ENCODE measurements at places on chromosomes 1 and 21.

GRCh38 chr1:33930346-33931110 is 66.6 kb downstream of the HMGB4 start:
- DNase-seq = no peak

GRCh38 chr1:107877745-107878144 is 87.2 kb downstream of the VAV3 start:
- no peak for DNase-seq

DNA sequence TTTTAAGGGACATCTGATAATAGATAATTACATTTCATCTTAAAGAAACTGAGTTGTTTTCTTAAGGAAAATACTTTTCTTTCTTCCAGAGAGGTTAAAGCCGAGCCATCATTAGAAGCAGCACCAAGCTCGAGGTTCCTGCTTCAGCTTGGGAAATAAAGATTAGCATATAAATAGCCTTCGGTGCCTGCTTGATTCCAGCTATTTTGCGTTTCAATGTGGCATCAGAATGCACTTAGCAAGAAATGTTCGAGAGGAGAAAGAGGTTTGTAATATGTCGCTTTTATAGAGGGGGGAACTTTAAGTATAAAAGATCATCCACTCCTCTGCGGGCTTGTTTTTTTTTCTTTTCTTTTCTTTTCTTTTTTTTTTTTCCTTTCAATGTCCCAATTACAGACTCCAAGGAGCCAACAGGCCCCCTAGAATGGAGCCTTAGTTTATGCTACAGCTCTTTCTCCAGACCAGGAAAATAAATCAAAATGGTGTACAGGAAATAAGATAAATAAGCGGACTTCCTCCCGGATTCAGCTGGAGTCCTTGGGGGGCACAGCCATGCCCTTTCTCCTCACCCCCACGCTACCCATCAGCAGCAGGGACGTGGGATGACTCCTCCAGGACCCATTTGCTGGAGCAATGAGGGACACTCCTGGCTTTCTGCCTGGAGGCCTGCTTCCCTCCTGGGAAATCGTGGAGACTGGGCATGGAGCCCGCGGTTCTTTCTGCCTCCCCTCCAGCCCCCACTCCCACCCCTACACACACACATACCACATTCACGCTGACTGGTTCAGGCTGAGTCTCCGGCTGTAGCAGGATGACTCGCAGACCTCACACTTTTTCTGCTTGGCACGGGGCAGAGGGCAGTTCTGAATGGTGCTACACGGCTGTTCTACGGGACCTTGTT is 131.6 kb downstream of the RRAGC start:
- peak; percentile 38 for DNase-seq

- DNase-seq = peak; percentile 20
Observed at GRCh38 chr1:43447891-43448708, 5.6 kb downstream of the HYI start.

DNA sequence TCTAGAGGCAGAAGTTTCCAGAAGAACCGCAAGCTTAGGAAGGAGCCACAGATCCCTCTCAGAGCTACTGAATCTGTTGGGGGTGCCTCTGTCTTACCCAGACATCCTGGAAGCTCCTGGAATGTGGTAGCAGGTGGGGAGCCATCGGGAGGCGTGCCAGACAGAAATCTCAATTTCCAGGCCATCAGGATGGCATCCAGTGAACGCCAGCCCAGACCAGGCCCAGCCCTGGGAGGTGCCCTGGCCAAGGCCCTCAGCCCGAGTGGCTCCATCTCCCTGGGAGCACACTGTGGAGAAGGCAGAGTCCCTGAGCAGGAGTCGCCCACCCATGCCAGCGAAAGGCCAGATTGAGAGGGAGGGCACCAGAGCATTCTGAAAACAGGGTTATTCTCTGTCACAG is 2.5 kb downstream of the ABCA4 start:
- no peak for DNase-seq

DNA sequence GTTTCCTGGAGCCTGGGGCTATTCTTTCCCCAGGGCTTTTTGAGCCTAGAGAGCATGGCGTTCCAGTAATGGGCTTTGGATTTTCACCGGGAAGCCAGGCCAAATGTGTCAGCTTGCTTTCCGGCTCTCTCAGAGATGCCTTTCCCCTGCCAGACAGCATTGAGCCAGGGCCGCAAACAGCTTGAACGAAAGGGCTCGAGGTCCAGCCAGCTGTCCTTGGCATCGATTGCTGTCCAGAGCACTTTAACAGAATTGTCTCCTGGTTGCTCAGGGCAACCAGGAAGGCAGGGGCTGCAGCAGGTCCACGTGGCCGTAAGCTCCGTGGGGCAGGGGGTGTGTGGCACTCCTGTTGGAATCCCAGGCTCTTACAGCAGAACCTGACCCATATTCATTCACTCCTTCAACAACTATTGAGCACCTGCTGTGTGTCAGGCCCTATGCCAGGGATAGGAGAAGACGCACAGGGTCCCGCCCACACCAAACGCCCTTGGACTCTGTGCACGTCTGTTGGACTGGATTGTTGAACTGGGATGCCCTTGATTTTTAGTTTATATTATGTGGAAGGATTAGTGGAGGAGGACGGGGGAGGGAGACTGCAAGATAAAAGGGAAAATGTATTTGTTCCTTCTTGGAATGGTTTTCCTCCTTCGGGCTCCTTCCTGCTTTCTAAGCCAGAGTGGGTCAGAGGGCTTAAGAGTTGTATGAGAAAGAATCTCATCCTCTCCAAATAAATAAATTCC is 38.7 kb upstream of the EFHD2 start:
- no peak for DNase-seq

- DNase-seq = no peak
Observed at GRCh38 chr1:11187931-11188330, 1.2 kb upstream of the ANGPTL7 start.

All from H9 (cell line).